ENCODE measurements at places on chromosomes 12 and 14.

DNA sequence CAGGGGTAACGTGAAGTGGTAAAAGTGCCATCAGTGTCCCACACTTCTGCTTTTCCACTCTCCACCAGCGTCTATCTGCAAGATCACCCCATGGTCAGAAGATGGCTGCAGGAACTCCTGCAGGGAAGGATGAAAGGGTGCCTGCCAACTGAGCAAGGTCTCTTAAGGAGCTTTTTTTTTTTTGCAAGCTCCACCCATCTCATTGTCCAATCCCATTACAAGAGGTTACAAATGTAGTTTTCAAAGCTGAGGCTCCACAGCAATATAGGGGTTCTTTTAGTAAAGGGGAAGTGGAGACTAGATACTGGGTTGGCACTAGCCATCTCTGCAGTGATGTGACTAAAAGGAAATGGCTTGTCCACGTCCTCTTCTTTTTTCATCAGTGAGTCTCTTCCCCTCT, 5.9 kb upstream of the BHLHE41 start:
- DNase-seq = no peak

GRCh38 chr12:26642361-26642760, 190.6 kb downstream of the ITPR2 start:
- DNase-seq = no peak

GRCh38 chr14:45364565-45365156, 111.7 kb upstream of the MIS18BP1 start:
- no peak for DNase-seq

GRCh38 chr12:63093084-63093483, 57.9 kb downstream of the AVPR1A start:
- DNase-seq = no peak

DNA sequence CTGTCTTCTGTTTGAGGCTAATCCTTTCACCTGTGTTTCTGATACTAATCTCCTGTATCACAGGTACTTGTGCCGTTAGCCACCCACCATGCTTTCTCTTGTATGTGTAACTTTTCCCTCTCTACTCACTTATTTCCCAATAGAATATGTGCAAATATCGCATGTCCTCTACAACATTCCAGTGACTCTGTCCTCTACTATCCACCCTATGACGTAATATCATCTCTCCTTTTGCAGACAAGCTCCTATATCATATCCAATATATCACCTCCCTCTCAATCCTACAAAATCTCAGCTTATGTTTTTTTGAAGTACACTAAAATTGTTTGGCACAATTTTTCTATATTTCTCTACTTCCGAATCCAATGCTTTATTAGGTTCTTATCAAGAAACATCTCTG, 232.6 kb upstream of the LRFN5 start:
- no peak for DNase-seq

Measured in left renal pelvis (tissue), 4 donors.